ENCODE measurements at places on chromosomes 11 and 22.

- DNase-seq, result no peak
Observed at GRCh38 chr22:19176175-19176643, 2.3 kb downstream of the SLC25A1 start.

- no peak for DNase-seq
Observed at GRCh38 chr11:69358398-69359020, 64.6 kb downstream of the MYEOV start.

DNA sequence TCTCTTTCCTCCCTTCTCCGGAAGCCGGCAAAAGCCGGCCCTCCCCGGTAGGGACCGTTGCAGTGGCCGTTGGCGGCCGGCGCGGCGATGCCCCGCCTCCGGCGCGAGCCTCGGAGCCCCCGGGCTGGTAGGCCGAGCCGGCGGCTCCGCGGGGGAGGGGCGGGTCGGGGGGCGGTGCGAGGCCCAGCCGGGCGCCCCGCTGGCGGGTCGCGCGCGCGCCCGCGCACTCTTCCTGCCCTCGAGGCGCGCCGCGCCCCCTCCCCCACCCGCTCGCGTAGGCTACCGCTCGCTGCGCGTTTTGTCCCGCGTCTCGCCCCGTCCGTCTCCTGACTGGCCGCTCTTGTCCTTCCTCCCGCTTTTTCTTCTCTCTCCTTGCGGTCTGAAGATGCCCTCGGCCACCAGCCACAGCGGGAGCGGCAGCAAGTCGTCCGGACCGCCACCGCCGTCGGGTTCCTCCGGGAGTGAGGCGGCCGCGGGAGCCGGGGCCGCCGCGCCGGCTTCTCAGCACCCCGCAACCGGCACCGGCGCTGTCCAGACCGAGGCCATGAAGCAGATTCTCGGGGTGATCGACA is 591 bp downstream of the CAPRIN1 start:
- DNase-seq, result peak; percentile 87

- DNase-seq, result no peak
Observed at GRCh38 chr11:134449713-134450112, 37.7 kb upstream of the B3GAT1 start.

- peak; percentile 45 for DNase-seq
Observed at GRCh38 chr22:43230971-43231723, 44.2 kb upstream of the TTLL12 start.

- DNase-seq, result peak; percentile 59
Observed at GRCh38 chr11:25981998-25982397, 349.9 kb upstream of the ANO3 start.

GRCh38 chr11:78748918-78749690 is 174.4 kb upstream of the NARS2 start:
- DNase-seq, result no peak

GRCh38 chr11:109821511-109821910 is 271.7 kb upstream of the ZC3H12C start:
- DNase-seq, result no peak

DNA sequence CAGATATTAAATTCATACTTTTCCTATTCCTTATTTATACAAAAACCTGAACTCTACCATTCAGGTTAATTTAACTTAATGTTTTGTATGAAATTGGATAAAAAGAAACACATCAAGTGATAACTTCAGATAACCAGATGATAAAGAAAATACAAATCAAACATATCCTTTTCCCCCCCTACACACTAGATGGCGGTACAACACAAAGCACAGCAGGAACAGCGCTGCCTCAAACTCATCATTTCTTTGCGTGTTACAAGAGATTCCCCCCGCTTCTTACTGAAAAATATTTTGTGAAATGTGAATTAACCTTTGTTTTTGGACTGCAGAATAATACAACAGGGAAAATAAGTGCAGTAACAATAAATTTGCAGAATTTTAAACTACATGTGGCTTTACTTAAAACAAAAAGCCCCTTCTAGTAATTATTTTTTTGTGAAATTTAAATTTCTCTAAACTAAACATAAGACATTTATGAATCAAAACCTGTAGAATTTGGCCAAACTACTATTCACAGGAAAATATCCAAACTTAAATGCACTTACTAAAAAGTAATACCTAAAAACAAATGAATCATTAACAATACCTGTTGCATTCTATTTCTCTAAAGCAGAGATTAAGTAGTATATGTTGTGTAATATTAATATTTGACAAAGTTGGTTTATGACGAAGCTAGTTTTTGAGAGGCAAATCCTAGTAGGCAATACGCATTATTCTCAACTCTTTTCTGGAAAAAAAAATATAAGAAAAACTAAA is 74.4 kb downstream of the ARHGAP32 start:
- peak; percentile 42 for DNase-seq

DNA sequence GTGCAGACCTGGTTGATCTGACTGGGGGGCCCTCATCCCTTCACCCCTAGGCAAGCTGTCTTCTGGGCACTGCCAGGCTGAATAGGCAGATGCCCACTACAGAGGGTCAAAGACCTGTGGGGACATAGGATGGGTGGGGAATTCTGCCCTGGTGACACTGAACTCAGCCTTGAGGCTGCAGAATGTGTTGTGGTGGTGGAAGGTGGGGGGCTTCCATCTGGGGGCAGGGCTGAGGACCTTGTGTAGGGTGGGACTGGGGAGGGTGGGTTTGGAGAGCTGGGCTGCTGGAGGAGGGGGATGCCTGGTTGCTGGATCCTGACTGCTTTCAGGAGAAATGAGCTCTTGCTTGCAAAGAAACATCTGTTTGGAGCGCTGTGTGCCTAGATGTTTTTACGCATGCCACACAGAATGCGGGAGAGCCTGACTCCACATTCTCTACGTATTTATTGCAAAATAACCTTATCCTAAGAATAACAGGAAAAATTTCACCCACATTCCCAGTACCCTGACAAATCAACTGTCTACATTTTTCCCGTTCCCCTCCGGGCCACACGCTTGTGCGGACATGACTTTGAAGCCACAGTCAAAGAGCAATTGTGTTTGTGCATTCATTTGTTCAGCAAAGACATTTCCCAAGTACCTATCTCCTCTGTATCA is 18.3 kb downstream of the SMIM38 start:
- DNase-seq, result no peak

DNA sequence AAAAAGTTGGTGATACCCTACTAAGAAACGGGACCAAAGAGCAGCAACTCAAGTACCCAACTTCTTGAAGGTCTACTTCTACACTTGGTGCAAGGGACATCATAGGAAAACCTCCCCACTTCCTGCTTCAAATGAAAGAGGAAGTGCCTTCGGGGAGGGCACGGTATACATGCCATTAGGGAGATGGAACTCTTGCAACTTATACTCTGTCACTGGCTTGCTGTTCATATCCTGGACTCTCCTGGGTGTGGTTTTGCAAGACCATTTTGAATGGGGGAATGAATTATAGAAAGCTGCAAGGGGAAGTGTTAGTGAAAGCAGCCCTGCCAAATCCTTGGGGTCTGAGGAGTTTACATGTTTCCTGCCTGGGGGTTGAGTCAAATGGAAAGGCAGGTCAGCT is 41.9 kb downstream of the CSNK2A3 start:
- no peak for DNase-seq

DNA sequence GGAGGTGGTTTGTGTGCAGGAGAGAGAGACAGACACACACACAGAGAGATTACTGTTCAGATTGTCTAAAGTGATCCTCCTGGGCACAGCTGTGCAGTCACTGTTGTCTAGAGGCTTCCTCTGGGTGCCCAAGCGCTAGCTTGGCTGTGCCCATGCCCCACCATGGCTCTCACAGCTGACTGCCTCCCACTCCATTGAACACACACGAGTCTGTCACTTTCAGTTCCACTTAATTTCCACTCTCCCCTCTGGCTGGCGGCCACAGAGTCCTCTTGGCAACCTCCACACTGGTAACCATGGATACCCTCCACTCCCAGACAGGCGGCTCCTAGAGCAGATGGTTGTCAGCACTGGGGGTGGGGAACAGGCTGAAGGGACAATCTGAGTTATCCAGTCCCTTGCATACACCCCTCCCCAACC is 29.1 kb downstream of the MAP6 start:
- peak; percentile 63 for DNase-seq

GRCh38 chr11:46560300-46560991 is 33.4 kb downstream of the AMBRA1 start:
- no peak for DNase-seq

GRCh38 chr11:112294688-112295340 is 34.2 kb upstream of the PLET1 start:
- DNase-seq, result no peak

DNA sequence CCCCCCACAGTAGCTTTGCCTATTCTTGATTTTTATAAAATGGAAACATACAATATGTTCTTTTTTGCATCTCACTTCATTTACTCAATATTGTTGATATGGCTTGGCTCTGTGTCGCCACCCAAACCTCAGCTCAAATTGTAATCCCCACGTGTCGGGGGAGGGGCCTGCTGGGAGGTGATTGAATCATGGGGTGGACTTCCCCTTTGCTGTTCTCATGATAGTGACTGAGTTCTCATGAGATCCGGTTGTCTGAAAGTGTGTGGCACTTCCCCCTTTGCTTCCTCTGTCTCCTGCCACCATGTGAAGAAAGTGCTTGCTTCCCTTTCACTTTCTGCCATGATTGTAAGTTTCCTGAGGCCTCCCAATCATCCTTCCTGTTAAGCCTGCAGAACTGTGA is 431.3 kb downstream of the MN1 start:
- DNase-seq, result no peak

GRCh38 chr22:49632199-49633009 is 195.3 kb downstream of the BRD1 start:
- DNase-seq, result peak; percentile 69

- no peak for DNase-seq
Observed at GRCh38 chr22:37433786-37434185, 6.5 kb upstream of the ELFN2 start.

GRCh38 chr22:30381264-30381663 is 5.9 kb downstream of the RNF215 start:
- DNase-seq, result no peak

DNA sequence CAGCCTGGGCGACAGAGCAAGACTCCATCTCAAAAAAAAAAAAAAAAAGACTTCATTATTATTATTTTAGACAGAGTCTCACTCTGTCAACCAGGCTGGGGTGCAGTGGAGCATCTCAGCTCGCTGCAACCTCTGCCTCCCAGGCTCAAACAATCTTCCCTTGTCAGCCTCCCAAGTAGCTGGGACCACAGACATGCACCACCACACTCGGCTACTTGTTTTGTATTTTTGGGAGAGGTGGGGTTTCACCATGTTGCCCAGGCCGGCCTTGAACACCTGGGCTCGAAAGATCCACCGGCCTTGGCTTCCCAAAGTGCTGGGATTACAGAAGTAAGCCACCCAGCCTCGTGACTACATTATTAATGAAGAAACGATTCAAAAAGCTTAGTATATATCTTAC is 5.3 kb upstream of the TYMP start:
- no peak for DNase-seq

GRCh38 chr11:48017105-48017830 is 36.9 kb downstream of the PTPRJ start:
- no peak for DNase-seq

GRCh38 chr11:16280256-16280682 is 76.1 kb downstream of the SOX6 start:
- no peak for DNase-seq

- peak; percentile 59 for DNase-seq
Observed at GRCh38 chr22:45318168-45318557, 8.4 kb downstream of the FAM118A start.

DNA sequence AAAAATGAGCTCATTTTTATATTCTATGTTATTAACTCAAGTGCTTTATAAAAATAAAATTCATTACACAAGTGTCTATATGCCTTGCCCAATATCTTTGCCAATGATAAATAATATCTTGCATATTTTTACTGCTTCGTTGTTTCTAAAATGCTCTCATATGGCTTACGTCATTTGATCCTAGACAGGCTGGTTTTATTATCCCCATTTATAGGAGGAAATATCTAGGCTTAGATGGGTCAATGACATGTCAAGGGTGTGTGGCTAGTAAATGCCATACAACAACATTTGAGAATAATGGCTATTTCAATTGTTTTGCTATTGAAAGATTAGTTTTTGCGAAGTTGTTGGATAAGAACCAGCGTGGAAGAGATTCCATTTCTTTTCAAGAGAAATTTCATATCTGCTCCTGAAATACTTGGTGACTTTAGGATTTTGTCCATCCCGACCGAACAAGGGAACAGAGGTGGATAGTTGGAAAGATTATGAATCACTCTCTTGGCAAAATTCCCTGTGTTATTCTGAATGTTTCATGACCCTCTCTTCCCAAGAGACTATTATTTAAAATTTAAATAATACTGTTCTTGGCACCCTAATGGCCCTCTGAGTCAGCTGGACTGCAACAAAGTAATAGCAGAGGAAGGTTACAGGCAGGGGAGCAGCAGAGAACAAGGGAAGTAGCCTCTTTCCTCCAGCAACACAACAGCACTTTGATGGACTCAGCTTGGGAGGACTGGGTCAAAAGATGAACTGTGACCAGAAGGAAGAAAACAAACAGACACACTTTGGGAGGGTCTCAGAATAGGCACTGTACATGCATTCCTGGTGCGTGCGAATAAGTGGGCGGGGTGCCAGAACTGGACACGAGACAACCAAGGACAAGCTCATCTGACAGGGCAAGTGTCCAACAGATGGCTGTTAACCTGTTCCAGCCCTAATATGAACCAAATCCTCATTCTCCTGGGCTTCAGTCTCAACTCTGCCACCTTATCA is 94.5 kb downstream of the ME3 start:
- DNase-seq, result no peak

- no peak for DNase-seq
Observed at GRCh38 chr11:69870766-69871165, 51.5 kb upstream of the FGF3 start.

- peak; percentile 73 for DNase-seq
Observed at GRCh38 chr11:65506772-65507505, 8.1 kb downstream of the MALAT1 start.

DNA sequence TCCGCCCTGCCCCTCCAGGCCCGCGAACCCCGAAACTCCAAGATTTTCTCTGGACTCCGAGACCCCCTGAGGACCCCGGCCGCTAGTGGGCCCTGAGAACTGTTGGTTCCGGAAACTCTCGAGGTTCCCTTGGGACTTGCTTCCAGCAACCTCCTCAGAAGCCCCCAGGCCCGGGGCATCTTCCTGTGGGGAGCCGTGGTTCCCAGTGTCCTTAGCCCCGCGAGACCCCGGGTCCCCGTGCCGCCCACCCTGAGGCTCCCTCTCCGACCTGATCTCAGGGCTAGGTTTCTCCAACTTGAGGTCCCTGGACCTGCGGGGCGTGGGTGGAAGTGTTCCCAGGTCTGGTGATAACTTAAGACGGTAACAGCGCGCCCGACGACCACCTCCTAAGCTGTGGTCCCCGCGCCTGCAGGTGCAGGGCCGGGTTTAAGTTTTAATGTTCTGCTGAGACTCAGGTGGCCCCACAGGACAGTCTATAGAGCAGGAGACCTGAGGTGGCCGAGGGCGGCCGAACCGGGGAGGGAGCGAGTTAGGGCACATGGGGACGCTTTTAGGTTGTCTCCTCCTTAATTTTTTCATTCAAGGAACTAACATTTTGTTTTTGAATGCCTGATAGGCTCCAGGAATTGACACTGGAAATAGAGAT is 720 bp downstream of the FAM118A start:
- no peak for DNase-seq
